ENCODE measurements at places on chromosomes 12 and 14.

- DNase-seq, result no peak
Measured at GRCh38 chr12:118494776-118495175, 118.4 kb downstream of the SUDS3 start.

DNA sequence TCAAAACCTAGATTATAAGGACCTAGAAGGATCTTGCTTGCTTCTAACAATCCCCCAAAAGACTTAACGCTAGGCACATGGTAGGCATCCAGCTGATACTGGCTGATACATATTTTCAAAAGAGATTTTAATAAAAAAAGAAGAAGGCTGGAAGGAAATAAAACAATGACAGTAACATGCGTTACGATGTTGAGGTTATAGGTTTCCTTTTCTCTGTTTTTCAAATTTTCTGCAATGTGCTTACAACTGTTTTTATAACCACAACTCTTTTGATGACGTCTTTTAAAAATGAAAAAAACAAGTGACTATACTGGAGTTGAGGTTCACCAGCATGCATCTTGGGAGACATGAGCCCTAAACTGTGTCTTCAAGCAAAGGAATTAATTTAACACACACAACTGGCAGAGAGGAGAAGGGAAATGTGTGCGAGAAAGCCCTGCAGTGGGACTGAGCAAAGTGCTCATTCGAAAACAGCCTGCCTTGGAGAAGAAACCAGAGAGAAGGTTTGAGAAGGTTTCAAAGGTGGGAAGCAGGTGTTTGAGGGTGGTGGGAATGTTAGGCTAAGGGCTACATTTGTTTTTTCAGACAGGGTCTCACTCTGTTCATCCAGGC, 80.4 kb downstream of the DUSP16 start:
- no peak for DNase-seq

- DNase-seq, result peak; percentile 65
Measured at GRCh38 chr14:21768116-21768874, 94.7 kb upstream of the OR4E1 start.

GRCh38 chr12:120994589-120995337, 16.4 kb downstream of the HNF1A start:
- no peak for DNase-seq

DNA sequence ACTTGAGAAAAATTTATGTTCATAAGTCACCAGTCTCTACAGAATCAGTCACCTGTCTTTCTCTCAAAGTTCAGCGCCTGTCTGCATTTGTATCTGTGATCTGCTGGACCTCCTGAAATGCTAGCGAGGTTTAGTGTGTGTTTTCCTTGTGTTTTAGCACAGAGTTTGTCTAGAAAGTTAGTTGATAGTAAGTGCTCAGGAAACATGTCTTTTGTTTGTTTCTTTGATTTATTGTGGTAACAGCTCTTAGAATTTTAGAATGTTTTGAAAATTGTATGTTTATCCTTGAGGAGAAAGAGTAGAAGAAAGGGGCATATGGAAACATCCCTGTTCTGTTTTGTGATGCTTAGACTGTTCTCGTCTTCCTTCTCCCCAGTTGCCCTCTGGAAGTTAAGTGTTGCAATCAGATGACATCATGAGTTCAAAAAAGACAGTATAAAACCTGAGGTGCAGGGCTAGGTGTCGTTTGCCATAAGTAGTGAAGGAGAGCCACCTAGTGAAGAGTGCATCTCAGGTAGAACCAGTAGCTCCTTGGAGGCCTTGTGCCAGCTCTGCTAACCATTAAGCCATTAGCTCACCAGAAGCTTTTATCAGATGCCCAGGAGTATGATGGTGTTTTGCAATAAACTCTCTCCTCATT, 44.8 kb downstream of the FBXW8 start:
- no peak for DNase-seq

DNA sequence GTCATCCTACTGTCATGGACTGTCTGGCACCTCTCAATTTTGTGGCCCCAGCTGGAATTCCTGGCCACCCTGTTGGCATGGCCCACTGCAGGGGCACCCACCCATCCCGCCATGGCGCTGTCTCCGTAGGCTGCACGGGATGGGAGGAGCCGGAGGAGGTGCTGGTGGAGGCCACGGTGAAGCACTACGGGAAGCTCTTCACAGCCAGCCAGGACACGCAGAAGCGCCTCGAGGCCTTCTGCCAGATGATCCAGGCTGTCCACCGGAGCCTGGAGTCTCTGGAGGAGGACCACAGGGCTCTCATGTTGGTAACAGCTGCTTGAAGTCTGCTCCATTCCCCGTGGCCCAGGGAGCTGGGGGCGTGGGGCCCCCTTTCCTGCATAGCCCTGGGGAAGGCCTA, 3.9 kb downstream of the CCDC197 start:
- no peak for DNase-seq

GRCh38 chr14:51612449-51612848, 39.3 kb upstream of the FRMD6 start:
- no peak for DNase-seq

- no peak for DNase-seq
Measured at GRCh38 chr14:24849471-24849870, 200.5 kb downstream of the STXBP6 start.

- DNase-seq, result no peak
Measured at GRCh38 chr12:47799357-47799955, 20.2 kb downstream of the HDAC7 start.

GRCh38 chr12:111068290-111068689, 147.9 kb upstream of the MYL2 start:
- no peak for DNase-seq

GRCh38 chr12:52193991-52194390, 2.2 kb upstream of the KRT80 start:
- DNase-seq, result no peak

DNA sequence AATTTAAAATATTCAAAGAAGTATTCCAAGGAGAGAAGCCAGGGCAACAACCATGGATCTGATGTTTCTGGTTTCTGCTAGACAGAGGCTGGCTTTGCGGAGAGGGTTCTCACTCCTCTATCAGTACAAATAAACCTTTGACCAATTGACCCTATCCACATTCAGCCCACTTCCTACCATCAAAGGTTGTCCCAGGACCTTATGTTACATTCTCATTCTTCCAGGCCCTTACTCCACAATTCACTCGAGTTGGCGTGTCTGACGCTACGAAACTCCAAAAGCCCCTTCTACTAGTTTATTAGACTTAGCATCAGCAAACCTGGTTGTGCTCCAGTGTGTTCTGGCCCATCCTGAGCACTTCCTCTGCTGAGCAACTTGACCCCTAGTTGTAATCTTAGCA, 24.8 kb upstream of the RNASE12 start:
- DNase-seq, result no peak

GRCh38 chr12:52792185-52793029, 3.5 kb downstream of the KRT3 start:
- no peak for DNase-seq

DNA sequence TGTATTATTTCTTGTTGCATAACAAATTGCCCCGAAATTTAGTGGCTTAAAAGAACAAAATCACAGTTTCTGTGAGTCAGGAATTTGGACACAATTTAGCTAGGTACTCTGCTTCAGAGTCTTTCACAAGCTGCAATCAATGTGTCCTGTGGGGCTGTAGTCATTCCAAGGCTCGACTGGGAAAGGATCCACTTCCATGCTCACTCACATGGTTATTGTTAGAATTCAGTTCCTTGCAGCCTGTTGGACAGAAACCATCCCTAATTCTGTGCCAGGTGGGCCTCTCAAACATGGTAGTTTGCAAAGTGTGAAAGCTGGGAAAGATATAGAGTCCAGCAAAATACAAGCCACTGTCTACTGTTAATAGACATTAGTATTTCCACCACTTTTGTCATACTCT, 59.7 kb upstream of the ARID2 start:
- no peak for DNase-seq

- DNase-seq, result no peak
Measured at GRCh38 chr12:18074001-18074400, 16.0 kb downstream of the RERGL start.

- DNase-seq, result no peak
Measured at GRCh38 chr14:46325157-46325556, 326.4 kb downstream of the RPL10L start.

DNA sequence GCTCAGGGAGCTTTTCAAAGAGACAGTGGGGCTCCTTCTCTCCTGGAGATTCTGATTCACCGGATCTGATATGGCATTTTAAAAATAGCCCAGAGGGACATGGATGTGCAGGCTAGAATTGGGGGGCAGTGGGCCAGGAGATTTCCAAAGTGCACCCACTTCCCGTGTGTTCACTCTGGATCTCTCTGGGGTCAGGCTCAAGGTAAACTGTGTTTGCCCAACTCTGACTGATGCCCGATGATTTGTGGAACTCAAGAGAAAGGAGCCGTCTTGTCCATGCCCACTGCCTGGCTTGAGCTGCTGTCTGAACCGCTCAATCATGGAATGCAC, 17.9 kb downstream of the FAM181A start:
- no peak for DNase-seq

DNA sequence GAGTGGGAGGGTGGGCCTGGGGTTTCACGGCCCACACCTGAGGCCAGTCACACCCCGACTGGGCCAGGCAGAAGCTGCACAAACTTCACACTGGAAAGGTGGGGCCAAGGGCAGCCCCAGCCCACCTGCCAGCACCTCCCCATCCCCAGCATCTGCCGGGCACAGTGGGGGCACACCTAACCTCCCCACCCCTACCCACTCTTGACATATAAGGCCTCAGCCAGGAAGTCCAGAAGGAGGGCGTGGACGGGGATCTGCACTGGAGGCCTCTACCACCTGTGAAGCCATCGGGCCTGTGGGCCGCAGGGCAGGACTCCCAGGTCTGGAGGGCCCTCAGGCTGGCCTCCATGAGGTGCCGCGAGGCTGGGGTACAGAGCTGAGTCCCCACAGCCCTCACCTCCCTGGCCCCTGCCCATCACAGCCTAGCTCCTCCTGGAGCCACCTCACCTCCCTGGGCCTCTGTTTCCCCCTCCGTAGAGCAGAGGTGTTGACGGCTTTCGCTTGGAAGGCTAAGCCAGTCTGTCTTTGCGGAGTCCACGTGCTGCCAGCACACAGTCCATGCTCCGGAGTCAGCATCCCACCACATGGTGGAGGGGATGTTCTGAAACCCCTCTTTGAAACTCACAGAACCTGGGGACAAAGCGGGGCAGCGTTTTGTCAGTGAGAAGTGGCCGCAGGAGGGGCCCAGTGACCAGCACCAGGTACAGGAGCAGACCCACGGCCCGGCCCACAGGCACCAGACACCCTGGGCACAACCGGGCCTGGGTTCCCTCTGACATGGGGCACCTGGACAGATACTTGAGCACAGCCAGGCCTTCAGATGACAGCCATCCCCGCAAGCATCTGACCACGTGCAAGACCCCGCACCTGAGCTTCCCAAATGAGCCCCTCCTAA, 38.2 kb upstream of the INF2 start:
- no peak for DNase-seq

DNA sequence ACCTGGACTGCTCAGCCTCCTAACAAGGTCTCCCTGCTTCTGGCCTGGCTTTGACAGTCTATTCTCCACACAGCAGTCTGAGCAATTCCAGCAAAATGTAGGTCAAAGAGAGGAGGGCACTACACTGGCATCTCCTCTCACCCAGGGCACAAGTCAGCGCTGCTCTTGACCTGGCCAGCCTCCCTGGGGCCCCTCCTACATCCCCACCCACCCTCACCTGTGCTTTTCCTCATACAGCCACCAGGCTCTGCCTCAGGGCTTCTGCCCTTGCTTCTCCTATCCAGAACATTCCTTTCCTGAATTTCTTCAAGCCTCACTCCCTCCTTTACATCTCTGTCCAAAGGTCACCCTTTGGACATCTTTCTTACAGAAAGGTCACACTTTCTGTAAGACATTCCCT, 33.7 kb downstream of the GALNT4 start:
- DNase-seq, result no peak

- DNase-seq, result no peak
Measured at GRCh38 chr14:67633451-67634147, 13.9 kb downstream of the ARG2 start.

GRCh38 chr14:34087571-34087970, 136.7 kb upstream of the EGLN3 start:
- no peak for DNase-seq

GRCh38 chr12:124727264-124727800, 136.3 kb downstream of the SCARB1 start:
- no peak for DNase-seq

GRCh38 chr12:25424211-25424731, 128.8 kb downstream of the LMNTD1 start:
- no peak for DNase-seq

DNA sequence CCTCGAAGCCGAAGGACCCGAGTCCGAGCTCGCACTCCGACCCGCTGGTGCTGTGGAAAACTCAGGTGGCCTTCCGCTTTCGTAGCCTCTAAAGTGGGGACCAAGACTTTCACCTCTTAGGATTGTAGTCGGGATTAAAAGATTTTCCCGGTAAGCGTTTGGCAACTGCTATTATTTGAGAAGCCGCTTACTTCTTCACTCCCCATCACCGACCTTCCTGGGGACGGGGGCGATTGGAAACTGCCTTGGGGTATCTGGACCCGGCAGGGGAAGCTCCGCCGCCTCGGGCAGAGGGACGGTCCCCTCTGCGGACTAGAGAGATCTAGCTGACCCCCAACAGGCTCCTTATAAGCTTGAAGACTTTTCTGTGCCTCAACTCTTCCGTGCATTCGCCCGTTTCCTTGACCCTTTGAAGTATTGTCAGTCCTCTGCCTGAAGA, 659 bp downstream of the TRAFD1 start:
- no peak for DNase-seq

GRCh38 chr14:93033983-93034670, 81.6 kb downstream of the ITPK1 start:
- peak; percentile 35 for DNase-seq

- no peak for DNase-seq
Measured at GRCh38 chr12:27394676-27395075, 51.9 kb upstream of the SMCO2 start.

- no peak for DNase-seq
Measured at GRCh38 chr12:40959041-40959440, 229.1 kb upstream of the PDZRN4 start.

- DNase-seq, result no peak
Measured at GRCh38 chr12:94207849-94208621, 59.7 kb downstream of the PLXNC1 start.

- no peak for DNase-seq
Measured at GRCh38 chr12:88577537-88577936, 2.7 kb downstream of the KITLG start.

DNA sequence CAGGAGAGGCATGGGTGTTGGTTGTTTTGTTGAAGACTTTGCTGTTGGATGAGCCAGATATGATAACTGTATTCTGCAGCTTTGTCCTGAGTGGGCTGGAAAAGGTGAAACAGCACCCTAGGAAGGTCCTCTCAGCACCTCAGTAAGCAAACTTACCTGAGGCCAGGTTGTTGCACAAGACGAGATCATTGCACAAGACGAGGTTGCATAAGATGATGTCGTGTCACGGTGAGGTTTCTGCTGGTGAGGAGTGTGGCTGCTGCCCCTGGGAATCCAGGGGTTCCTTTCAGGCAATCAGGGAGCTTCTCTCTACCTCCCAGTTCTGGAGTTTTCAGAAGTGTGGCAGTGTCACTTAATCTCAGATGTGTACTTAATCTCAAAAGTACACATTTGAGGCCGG, 85.6 kb downstream of the GLT1D1 start:
- DNase-seq, result no peak

DNA sequence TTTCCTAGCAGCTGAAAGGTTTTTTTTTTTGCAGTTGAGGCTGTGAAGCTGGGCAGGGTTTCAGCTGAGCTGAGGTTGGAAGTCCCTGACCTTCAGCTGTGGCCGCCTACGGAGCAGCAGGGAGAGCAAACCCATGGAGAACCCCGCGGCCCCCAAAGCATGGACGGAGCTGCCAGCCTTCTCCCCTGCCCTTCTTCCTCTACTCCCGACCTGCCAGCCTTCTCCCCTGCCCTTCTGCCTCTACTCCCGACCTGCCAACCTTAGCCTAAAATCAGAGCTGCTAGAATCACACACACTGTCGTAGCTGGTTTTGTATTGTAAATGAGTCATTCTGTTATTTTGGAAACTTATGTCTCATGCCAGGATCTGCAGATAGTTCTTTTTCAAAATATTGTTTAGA, 74.6 kb downstream of the PPP2R5C start:
- DNase-seq, result no peak

Measured in HEK293T (cell line).